Endodermal cell (in vitro differentiated cells): ENCODE measurements at places on chromosomes 1 and 21. TPM values are rescaled to one million over a fixed set of nuclear protein-coding genes. Genes with fewer than 3 reads are reported as not detected.
A peak's percentile ranks its signal among the peaks of the same experiment; 100 is the strongest.

GRCh38 chr1:234778221-234779159 lies 168.5 kb upstream of the IRF2BP2 start:
- H3K4me3 ChIP-seq, result no peak overlapping the region
- H3K27me3 ChIP-seq, result peaks cover 32% of the 10 kb centered on the region
- H3K4me1 ChIP-seq, result no peaks in the 10 kb centered on the region

DNA sequence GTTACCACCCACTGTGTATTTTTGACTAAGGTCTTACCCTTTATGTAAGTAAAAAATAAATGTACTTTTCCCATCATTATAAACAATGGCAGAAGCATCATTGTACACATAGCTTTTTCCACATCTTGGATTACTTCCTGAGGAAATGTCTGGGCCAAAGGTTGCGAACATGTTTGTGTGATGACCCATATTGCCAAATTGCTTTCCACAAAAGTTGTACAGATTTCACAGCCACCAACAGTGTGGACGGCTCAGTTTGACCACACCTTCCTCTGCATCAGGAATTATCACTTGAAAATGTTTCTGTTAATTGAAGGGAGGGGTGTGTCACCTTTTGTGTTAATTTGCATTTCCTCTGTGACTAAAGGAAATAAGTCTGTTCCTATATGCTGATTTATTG lies 25.7 kb downstream of the AKNAD1 start:
- H3K4me1 ChIP-seq, result peaks cover 6% of the 10 kb centered on the region
- no peak overlapping the region for H3K27ac ChIP-seq
- no peaks in the 10 kb centered on the region for H3K36me3 ChIP-seq
- DNase-seq, result no peak
- no peak overlapping the region for H3K4me3 ChIP-seq

DNA sequence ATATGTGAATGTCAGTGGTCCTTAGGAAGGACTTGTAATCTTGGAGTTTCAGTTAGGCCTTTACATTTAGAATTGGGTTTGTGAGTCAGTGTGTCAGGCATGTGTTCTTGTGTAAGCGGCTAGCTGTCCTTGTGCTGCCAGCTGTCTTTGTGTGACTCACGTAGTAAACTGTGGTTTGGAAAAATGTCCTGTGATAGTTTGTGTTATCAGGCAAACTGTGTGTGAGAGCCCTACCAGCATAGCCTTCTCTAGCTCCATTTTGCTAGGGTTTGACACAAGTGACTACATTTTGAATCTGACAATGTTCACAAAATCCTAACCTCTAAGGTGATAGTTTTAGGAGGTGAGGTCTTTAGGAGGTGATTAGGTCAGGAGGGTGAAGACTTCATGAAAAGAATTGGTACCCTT lies 6.9 kb upstream of the SLC35D1 start:
- H3K27ac ChIP-seq, result no peak overlapping the region
- no peaks in the 10 kb centered on the region for H3K27me3 ChIP-seq
- H3K4me3 ChIP-seq, result no peak overlapping the region
- no peaks in the 10 kb centered on the region for H3K4me1 ChIP-seq
- no peaks in the 10 kb centered on the region for H3K36me3 ChIP-seq

DNA sequence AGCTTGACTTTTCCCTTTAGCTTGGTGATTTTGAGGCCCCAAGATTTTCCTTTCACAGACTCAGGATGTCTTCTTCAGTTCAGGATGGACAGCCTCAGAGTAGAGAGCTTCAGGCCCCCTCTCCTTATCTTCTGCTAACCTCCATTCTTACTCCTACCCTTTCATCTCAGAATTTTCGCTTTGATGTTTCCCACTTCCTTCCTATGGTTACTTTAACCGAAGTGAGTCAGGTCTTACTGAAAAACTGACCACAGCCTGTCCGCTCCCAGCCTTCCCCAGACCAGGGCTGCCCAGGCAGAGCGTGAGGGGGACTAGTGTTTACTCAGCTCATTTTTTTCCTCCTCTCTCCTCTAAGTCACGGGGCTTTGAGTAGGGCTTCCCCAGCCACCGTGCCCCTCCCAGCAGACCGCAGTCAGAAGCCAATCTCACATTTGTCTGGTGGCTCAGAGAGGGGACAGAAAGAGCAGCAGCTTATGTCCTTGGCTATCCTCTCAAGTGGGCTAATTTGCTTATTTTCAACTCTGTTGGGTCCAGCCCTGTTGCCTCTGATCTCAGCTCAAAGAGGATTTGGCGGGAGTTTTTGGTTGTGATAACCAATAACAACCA lies 4.2 kb upstream of the IL19 start:
- H3K4me3 ChIP-seq, result no peak overlapping the region

DNA sequence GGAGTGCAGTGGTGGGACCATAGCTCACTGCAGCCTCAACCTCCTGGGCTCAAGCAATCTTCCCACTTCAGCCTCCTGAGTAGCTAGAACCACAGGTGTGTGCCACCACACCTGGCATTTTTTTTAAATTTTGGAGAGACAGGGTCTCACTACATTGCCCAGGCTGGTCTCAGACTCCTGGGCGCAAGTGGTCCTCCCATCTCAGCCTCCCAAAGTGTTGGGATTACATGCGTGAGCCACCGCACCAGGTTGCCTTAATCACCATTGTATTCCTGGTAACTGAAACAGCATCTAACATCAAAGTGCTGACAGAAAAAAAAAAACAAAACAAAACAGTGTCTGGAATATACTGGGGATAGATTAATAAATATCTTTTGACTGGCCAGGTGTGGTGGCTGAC lies 18.2 kb downstream of the RPL5 start:
- no peak for DNase-seq
- H3K4me3 ChIP-seq, result no peak overlapping the region
- no peaks in the 10 kb centered on the region for H3K27me3 ChIP-seq
- no peaks in the 10 kb centered on the region for H3K4me1 ChIP-seq

DNA sequence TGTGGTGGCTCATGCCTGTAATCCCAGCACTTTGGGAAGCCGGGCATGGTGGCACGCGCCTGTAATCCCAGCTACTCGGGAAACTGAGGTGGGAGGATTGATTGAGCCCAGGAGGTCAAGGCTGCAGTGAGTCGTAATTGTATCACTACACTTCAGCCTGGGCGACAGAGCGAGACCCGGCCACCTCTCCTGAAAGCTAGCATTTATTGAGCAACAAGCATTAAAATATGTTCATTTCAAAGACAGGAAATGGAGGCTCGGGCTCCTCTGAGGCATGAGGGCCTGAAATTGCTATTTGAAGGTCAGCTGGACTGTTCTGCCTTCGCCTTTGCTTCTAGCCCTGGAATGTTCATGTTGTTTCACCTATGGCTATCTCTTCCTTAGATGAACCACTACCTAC lies 34.5 kb downstream of the SPATA21 start:
- no peak overlapping the region for H3K4me3 ChIP-seq
- H3K36me3 ChIP-seq, result peaks cover 3% of the 10 kb centered on the region
- DNase-seq, result no peak
- H3K4me1 ChIP-seq, result no peaks in the 10 kb centered on the region
- no peaks in the 10 kb centered on the region for H3K27me3 ChIP-seq
- H3K27ac ChIP-seq, result no peak overlapping the region

DNA sequence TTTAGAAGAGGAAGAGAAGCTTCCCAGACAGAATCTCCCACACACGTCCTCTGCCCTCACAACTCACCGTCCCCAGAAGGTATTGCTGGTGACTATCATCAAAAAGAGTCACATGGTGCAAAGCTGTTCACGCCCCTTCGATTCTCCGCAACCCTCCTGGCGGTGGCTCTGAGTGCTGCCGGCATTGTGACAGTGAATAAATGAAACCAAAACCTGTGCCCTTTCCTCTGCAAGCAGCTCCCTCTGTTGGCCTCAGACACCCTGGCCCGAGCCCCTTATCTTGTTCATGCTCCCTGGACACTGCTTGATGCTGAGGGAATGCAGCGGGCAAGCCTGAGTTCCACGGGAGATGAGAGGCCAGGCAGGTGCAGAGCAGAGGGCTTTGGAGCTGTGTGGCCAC lies 510.3 kb downstream of the NPHP4 start:
- H3K27ac ChIP-seq, result no peak overlapping the region
- H3K27me3 ChIP-seq, result no peaks in the 10 kb centered on the region
- no peaks in the 10 kb centered on the region for H3K4me1 ChIP-seq
- H3K4me3 ChIP-seq, result no peak overlapping the region
- DNase-seq, result peak; percentile 93

KCNE2 gene
- 1.4 to 3.8 TPM (median 2.4 TPM) in 3 replicates for total RNA-seq

DNA sequence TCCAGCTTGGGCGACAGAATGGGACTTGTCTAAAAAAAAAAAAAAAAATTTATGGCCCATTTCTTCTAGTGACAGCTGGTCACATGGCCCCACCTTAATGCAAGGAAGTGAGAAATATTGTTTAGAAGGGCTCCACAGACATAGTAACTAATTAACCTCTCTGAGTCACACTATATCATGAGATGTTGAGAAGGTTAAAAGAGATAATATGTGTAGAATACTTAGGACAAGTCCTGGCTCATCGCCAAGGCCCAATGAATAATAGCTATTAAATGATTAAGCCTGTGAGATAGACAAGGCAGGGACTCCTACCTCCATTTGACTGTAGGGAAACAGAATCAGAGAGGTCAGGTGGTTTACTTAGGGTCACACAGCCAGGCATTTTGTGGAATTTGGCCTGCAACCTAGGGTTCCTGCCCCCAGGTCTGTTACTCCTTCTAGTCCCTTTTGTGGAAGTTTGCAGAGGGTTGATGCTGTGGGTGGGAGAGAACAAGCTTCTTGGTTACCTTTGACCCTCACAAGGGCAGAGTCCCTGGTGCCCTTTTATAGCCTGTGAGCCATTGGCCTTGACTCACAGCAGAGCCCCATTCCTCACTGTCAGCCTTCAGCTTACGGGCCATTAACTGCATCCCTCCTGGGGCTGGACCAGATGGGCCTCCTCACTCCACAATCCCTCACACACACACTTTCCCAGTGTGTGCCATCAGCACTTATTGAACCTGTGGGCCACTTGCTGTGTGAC lies 48.5 kb downstream of the OPRD1 start:
- H3K4me3 ChIP-seq, result no peak overlapping the region
- H3K27ac ChIP-seq, result no peak overlapping the region
- no peak for DNase-seq
- H3K4me1 ChIP-seq, result no peaks in the 10 kb centered on the region
- H3K27me3 ChIP-seq, result no peaks in the 10 kb centered on the region

C1QB gene
- not detected in 2 replicates for total RNA-seq

CACNA1E gene
- 3.4 and 4.7 TPM in 2 replicates for total RNA-seq

RIPPLY3 gene
- 27.5 to 31.1 TPM (median 28.0 TPM) in 3 replicates for total RNA-seq

- no peak for DNase-seq
- no peaks in the 10 kb centered on the region for H3K4me1 ChIP-seq
- no peak overlapping the region for H3K27ac ChIP-seq
Measured at GRCh38 chr1:170707959-170708655, 44.2 kb downstream of the PRRX1 start.

- no peak overlapping the region for H3K27ac ChIP-seq
- no peak overlapping the region for H3K4me3 ChIP-seq
- no peaks in the 10 kb centered on the region for H3K36me3 ChIP-seq
- H3K4me1 ChIP-seq, result peaks cover 9% of the 10 kb centered on the region
Measured at GRCh38 chr1:107526524-107527198, 385.8 kb downstream of the NTNG1 start.

- no peak overlapping the region for H3K4me3 ChIP-seq
- H3K27ac ChIP-seq, result no peak overlapping the region
- H3K27me3 ChIP-seq, result no peaks in the 10 kb centered on the region
- DNase-seq, result no peak
Measured at GRCh38 chr1:116471241-116471640, 98.2 kb downstream of the ATP1A1 start.

GRCh38 chr1:234629026-234629425 lies 19.0 kb upstream of the IRF2BP2 start:
- no peaks in the 10 kb centered on the region for H3K36me3 ChIP-seq
- H3K4me1 ChIP-seq, result peaks cover 6% of the 10 kb centered on the region
- H3K27ac ChIP-seq, result no peak overlapping the region
- H3K27me3 ChIP-seq, result no peaks in the 10 kb centered on the region
- no peak for DNase-seq
- no peak overlapping the region for H3K4me3 ChIP-seq

DNA sequence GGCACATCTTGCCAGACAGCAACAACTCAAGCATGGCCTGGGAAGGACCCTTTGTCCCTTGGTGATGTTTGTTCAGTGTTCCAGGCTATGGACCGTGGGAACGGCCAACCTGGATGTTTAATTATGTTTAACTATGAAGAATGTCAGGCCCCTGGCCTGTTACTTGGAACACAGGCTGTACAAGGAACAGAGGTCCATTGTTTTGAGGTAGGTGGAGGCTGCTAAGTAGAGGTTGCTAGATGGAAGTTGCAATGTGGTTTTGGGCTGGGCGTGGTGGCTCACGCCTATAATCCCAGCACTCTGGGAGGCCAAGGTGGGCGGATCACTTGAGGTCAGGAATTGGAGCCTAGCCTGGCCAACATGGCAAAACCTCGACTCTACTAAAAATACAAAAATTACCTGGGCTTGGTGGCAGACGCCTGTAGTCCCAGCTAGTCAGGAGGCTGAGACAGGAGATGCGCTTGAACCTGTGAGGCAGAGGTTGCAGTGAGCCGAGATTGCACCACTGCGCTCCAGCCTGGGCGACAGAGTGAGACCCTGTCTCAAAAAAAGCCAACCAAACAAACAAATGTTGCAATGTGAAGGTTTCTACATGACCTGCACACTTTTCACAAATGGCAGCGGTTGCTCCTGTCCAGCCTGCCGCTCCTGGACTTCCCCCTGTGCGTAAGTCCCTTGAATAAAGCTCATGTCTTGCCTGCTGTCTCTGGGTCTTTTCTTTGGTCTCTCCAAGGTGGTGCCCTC lies 2.5 kb upstream of the LEFTY1 start:
- DNase-seq, result no peak
- H3K4me1 ChIP-seq, result peaks cover 3% of the 10 kb centered on the region
- H3K27me3 ChIP-seq, result no peaks in the 10 kb centered on the region
- H3K36me3 ChIP-seq, result peaks cover 20% of the 10 kb centered on the region
- no peak overlapping the region for H3K4me3 ChIP-seq

TNFRSF18 gene
- total RNA-seq, result 0.69 to 1.1 TPM (median 0.95 TPM) in 3 replicates

- H3K4me3 ChIP-seq, result no peak overlapping the region
- no peak for DNase-seq
- no peaks in the 10 kb centered on the region for H3K36me3 ChIP-seq
- no peak overlapping the region for H3K27ac ChIP-seq
- H3K27me3 ChIP-seq, result no peaks in the 10 kb centered on the region
Measured at GRCh38 chr1:25530186-25531081, 13.0 kb upstream of the LDLRAP1 start.

DNA sequence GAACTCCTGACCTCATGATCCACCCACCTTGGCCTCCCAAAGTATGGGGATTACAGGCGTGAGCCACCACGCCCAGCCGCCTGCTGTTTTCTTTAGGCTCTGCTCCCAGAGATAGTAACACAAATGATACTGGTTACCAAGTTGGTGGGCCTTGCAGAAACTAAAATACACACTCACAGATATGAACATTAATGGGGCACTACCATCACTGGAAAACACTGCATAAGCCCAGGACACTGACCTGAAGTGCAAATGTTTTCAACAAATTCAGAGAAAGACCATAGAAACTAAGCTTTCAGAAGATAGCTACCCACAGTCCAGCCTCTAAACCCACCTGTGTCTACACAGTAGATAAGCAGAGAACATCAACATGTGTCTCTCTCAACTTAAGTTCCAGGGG lies 180.5 kb downstream of the FCRL5 start:
- no peaks in the 10 kb centered on the region for H3K36me3 ChIP-seq
- H3K4me1 ChIP-seq, result peaks cover 5% of the 10 kb centered on the region
- no peak overlapping the region for H3K27ac ChIP-seq
- no peaks in the 10 kb centered on the region for H3K27me3 ChIP-seq

- H3K27me3 ChIP-seq, result no peaks in the 10 kb centered on the region
- H3K36me3 ChIP-seq, result no peaks in the 10 kb centered on the region
- no peak overlapping the region for H3K27ac ChIP-seq
- no peaks in the 10 kb centered on the region for H3K4me1 ChIP-seq
Measured at GRCh38 chr1:168887381-168887780, 158.4 kb upstream of the DPT start.
